ENCODE measurements at places on chromosomes 4 and X. TPM values are rescaled to one million over a fixed set of nuclear protein-coding genes. Genes with fewer than 3 reads are reported as not detected.

VSIG4 gene
- total RNA-seq, result not detected

SLC25A53 gene
- 9.0 TPM for total RNA-seq

CHIC1 gene
- 13.0 TPM for total RNA-seq

CCDC149 gene
- 4.6 TPM for total RNA-seq

FGF13 gene
- under 0.01 TPM for total RNA-seq

ART3 gene
- not detected for total RNA-seq

KCND1 gene
- total RNA-seq, result 0.56 TPM

NR3C2 gene
- total RNA-seq, result 8.5 TPM

CXCL11 gene
- total RNA-seq, result not detected
